SK-N-SH (cell line): ENCODE measurements at places on chromosomes 4 and X.
A peak's percentile ranks its signal among the peaks of the same experiment; 100 is the strongest.

DNA sequence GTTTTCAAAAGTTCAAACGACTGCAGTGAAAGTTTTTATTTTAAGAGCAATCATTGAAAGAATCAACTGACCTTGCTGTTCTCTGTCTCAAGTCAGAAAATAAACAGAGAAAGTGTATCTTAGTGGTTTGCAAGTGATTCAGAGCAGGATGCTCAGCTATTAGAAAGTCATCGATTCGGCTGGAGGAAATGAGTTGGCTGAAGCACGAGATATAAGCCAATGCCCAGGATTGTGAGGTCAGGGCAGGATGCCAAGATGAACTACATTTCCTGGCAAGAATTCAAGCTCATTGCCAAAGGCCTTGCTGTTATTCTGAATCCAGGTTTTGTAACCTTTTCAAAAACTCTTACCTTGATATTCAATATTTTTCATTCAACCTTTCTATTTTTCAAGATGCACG is 541.4 kb upstream of the BOD1L1 start:
- peaks cover 25% of the 10 kb centered on the region for H3K4me1 ChIP-seq
- H3K27me3 ChIP-seq = no peaks in the 10 kb centered on the region
- H3K27ac ChIP-seq = peak overlapping the region; percentile 28; the same call in 1 of the 2 replicates

GRCh38 chrX:316351-317325 is 2.0 kb downstream of the GTPBP6 start:
- H3K27ac ChIP-seq = no peak overlapping the region; the same call in 1 of the 2 replicates
- H3K4me1 ChIP-seq = peaks cover 13% of the 10 kb centered on the region; the same call in 1 of the 2 replicates
- H3K4me3 ChIP-seq = peak overlapping the region; percentile 38
- no peak for DNase-seq
- no peaks in the 10 kb centered on the region for H3K27me3 ChIP-seq
- no peaks in the 10 kb centered on the region for H3K36me3 ChIP-seq

GRCh38 chr4:111839141-111839540 is 306.1 kb upstream of the FAM241A start:
- H3K4me1 ChIP-seq = no peaks in the 10 kb centered on the region
- H3K27ac ChIP-seq = no peak overlapping the region
- no peak for DNase-seq
- H3K4me3 ChIP-seq = no peak overlapping the region
- H3K36me3 ChIP-seq = no peaks in the 10 kb centered on the region

DNA sequence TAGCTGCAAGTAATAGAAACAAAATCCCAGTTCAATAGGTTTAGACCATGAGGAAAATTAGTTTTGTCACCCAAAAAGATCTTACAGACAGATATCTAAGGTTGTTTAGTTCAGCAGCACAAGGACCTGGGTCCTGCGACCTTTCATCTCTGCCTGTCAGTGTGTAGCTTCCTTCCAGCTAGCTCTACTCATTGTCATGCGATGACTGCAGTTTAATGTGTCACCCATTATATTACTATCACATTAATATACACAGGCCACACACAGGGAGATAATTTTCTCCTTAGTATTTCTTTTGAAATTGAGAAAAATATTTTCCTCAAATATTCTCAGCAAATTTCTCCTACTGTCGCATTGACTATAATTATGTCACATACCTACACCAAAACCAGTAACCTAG is 232.1 kb upstream of the ARSJ start:
- H3K27ac ChIP-seq = no peak overlapping the region
- H3K4me3 ChIP-seq = no peak overlapping the region
- H3K4me1 ChIP-seq = no peaks in the 10 kb centered on the region
- no peaks in the 10 kb centered on the region for H3K27me3 ChIP-seq

DNA sequence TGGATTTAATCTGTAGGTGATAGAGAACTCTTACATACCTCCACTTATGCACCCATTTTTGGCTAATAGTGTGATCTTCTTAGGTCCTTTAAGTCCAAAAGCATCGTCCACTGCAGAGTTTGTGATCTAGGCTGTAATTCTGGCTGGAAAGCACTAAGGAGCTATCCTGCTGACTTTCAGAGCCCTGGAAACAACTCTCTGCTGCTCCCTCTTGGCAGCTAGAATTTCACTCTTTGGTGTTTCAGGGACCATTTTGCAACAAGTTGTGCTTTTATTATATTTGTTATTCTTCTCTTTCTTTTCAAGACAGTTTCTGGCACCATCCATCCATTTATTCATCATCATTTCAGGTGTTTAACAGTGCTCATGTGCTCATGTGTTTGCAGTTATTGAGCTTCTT is 130.0 kb downstream of the RBM46 start:
- no peak overlapping the region for H3K27ac ChIP-seq
- H3K36me3 ChIP-seq = no peaks in the 10 kb centered on the region
- H3K4me1 ChIP-seq = no peaks in the 10 kb centered on the region
- no peak overlapping the region for H3K4me3 ChIP-seq
- H3K27me3 ChIP-seq = no peaks in the 10 kb centered on the region
- peak; percentile 5 for DNase-seq

- no peak overlapping the region for H3K27ac ChIP-seq
- H3K4me3 ChIP-seq = no peak overlapping the region
- H3K27me3 ChIP-seq = no peaks in the 10 kb centered on the region
- H3K36me3 ChIP-seq = no peaks in the 10 kb centered on the region
Measured at GRCh38 chr4:146032234-146032860, 93.7 kb upstream of the ZNF827 start.

DNA sequence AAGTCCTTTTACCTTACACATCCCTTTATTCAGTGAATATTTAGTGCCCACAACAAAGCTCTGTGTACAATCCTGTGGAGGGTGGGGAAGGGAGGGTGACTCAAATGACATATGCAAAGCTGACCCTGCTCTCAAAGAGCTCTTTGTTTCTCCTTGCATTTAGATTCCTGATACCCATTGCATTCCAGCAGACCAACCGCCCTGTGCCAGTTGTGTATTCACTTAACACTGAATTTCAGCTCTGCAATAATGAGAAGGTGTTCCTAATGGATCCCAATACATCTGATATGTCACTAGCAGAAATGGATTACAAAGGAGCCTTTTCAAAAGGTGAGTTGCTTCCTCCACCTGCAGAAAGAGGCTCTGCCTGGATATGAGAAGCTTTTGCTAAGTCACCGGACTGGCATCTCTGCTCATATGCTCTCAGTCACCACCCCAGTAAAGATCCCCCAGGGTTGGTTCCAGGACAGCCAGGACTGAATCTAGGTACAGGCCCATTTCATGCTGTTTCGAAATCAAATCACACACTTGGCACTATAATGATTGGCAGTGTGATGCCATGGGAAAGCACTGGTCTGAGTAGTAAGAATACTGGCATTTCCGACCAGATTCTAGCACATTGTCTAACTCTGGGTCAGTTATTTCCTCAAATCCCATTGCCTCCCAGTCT is 17.1 kb upstream of the ANXA3 start:
- no peak overlapping the region for H3K27ac ChIP-seq
- DNase-seq = no peak
- no peaks in the 10 kb centered on the region for H3K27me3 ChIP-seq
- H3K4me3 ChIP-seq = no peak overlapping the region
- no peaks in the 10 kb centered on the region for H3K4me1 ChIP-seq

- H3K36me3 ChIP-seq = no peaks in the 10 kb centered on the region
- H3K27me3 ChIP-seq = no peaks in the 10 kb centered on the region
- no peaks in the 10 kb centered on the region for H3K4me1 ChIP-seq
Measured at GRCh38 chr4:141807103-141807891, 170.9 kb downstream of the IL15 start.

DNA sequence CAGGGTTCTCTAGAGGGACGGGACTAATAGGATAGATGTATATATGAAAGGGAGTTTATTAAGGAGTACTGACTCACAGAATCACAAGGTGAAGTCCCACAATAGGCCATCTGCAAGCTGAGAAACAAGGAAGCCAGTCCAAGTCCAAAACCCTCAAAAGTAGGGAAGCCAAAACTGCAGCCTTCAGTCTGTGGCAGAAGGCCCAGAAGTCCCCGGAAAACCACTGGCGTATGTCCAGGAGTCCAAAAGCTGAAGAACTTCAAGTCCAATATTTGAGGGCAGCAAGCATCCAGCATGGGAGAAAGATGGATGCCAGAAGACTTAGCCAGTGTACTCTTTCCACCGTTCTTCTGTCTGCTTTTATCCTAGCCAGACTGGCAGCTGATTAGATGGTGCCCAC is 227.2 kb downstream of the KCTD8 start:
- no peak overlapping the region for H3K4me3 ChIP-seq
- no peaks in the 10 kb centered on the region for H3K36me3 ChIP-seq
- no peak for DNase-seq
- no peak overlapping the region for H3K27ac ChIP-seq

- no peaks in the 10 kb centered on the region; the same call in 1 of the 2 replicates for H3K27me3 ChIP-seq
- no peak for DNase-seq
- no peak overlapping the region for H3K27ac ChIP-seq
- peaks cover 4% of the 10 kb centered on the region; the same call in 1 of the 2 replicates for H3K36me3 ChIP-seq
- no peaks in the 10 kb centered on the region for H3K4me1 ChIP-seq
Measured at GRCh38 chrX:9698576-9698975, 67.1 kb downstream of the GPR143 start.

GRCh38 chr4:4677556-4678522 is 136.0 kb upstream of the STX18 start:
- no peak overlapping the region for H3K27ac ChIP-seq
- DNase-seq = peak; percentile 67
- H3K27me3 ChIP-seq = no peaks in the 10 kb centered on the region
- no peaks in the 10 kb centered on the region for H3K4me1 ChIP-seq
- H3K4me3 ChIP-seq = no peak overlapping the region

DNA sequence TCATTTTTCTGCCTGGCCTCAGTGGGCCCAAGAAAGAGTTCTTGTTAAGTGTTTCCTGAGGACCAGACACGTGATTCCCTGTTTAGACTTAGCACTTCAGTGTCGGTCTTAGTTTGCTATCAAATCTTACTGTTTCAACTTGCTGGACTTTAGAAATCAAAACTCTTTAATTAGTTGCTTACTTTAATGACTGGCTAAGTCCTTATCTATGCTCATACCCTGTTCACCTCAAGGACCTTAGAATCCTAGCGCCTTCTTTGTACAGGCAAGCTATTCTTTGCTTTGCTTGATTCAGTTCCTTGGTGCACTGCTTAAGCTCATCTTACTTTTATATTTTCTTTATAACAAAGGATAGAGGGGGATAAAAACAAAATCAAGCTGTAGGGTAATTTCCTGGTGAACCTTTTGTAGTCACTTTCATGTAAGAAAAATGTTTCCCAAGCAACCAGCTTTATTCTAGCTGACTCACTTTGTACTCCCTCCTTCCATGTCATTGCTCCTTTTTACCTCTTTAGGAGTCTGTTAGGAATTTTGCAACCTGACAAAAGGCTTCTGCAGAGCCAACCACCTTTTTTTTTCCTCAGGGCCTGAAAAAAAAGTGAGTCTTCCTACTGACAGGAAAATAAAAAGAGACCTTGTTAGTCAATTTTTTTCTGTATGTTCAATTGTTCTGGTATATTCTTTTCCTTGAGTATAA is 14.7 kb downstream of the WDR44 start:
- no peaks in the 10 kb centered on the region for H3K27me3 ChIP-seq
- no peaks in the 10 kb centered on the region; the same call in 1 of the 2 replicates for H3K4me1 ChIP-seq
- H3K36me3 ChIP-seq = no peaks in the 10 kb centered on the region
- H3K4me3 ChIP-seq = no peak overlapping the region
- no peak for DNase-seq

DNA sequence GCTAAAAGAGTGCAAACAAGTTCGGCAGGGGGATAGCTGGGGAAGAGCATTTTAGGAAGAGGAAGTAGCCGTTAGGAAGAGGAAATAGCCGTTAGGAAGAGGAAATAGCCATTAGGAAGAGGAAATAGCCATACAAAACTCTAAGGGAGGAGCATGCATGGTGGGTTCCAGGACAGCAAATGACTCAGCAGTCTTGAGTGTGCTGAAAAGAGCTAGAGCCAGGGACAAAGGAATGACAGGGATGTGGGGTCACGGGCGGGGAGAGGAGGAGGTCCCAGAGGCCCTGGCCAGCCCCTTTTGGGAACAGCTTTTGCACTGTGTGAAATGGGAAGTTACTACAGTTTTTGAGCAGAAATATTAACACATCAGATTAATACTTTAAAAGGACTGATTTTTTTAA is 882.6 kb downstream of the TRIML1 start:
- H3K36me3 ChIP-seq = no peaks in the 10 kb centered on the region

DNA sequence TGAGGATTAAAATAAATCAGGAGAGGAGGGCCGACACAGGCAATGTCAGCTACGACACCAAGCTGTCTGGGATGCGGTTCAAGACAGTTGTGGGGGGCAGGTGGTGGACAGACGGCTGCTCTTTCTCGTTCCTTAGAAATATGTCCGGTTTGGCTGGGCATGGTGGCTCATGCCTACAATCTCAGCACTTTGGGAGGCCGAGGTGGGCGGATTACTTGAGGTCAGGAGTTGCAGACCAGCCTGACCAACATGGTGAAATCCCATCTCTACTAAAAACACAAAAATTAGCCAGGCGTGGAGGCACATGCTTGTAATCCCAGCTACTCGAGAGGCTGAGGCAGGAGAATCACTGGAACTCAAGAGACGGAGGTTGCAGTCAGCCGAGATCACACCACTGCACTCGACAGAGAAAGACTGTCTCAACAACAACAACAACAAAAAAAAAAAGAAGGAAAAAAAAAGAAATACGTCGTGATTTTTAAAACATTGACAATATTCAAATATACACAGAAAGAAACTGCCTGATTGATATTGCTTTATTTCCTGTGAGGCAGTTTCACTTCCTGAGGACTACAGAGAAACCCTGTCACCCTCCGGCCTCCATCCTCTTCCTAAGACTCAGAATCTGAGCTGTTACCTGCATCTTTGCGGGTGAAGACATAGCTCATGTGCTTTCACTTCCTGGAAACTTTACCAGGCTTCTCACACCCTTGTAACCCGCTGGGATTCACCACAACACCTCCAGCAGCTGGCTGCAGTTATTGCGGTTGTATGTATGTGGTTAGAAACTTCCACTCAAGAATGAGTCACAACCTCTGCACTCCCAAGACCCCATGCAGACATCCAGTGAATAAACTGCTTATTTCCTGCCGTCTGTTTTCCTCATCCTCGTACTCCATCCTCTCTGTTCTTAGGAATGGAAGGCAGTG is 63.8 kb upstream of the STS start:
- H3K4me1 ChIP-seq = peaks cover 6% of the 10 kb centered on the region
- H3K27me3 ChIP-seq = no peaks in the 10 kb centered on the region
- H3K27ac ChIP-seq = peak overlapping the region; percentile 40; the same call in 1 of the 2 replicates
- H3K4me3 ChIP-seq = no peak overlapping the region

- H3K27ac ChIP-seq = no peak overlapping the region
- H3K27me3 ChIP-seq = no peaks in the 10 kb centered on the region
- no peaks in the 10 kb centered on the region for H3K36me3 ChIP-seq
Measured at GRCh38 chr4:8706216-8707044, 113.9 kb downstream of the CPZ start.

- no peaks in the 10 kb centered on the region for H3K36me3 ChIP-seq
- no peaks in the 10 kb centered on the region; the same call in 1 of the 2 replicates for H3K4me1 ChIP-seq
- H3K27ac ChIP-seq = no peak overlapping the region
- no peak overlapping the region for H3K4me3 ChIP-seq
- no peak for DNase-seq
Measured at GRCh38 chr4:40241941-40242340, 45.1 kb downstream of the RHOH start.

GRCh38 chr4:184102927-184103326 is 114.7 kb downstream of the ENPP6 start:
- DNase-seq = no peak
- no peaks in the 10 kb centered on the region for H3K4me1 ChIP-seq
- no peak overlapping the region for H3K27ac ChIP-seq
- no peaks in the 10 kb centered on the region for H3K27me3 ChIP-seq
